ENCODE measurements at places on chromosomes 7 and 10. TPM values are rescaled to one million over a fixed set of nuclear protein-coding genes. Genes with fewer than 3 reads are reported as not detected.

The TM9SF3 gene
- total RNA-seq: 144 TPM

The GIMAP4 gene
- not detected for total RNA-seq

The SAMD9L gene
- 3.9 TPM for total RNA-seq

DNA sequence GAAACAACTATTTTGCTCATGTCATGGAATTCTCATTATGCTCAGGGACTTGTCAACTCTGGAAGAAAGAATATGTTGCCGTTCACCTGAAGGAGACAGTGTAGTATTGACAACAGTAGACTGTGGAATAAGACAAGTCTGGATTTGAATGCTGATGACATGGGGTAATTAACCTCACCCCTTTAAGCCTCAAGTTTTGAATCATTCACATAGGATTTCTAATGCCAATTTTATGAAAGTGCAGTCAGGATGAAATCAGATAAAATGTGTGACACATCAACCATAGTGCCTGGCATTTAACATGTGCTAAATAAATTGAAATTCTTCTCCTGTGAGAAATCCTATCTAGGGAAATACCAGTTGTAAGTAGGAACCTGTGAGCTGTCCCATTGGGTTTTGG is 305.8 kb downstream of the KIF20B start:
- H3K36me3 ChIP-seq: no peaks in the 10 kb centered on the region
- DNase-seq: peak; percentile 71
- peaks cover 7% of the 10 kb centered on the region for H3K4me1 ChIP-seq

- peaks cover 32% of the 10 kb centered on the region for H3K4me1 ChIP-seq
- H3K36me3 ChIP-seq: no peaks in the 10 kb centered on the region
- no peak overlapping the region for H3K4me3 ChIP-seq
- no peak for DNase-seq
- H3K27ac ChIP-seq: no peak overlapping the region
Observed at GRCh38 chr10:110804376-110804775, 67.4 kb upstream of the PDCD4 start.

- peaks cover 5% of the 10 kb centered on the region for H3K36me3 ChIP-seq
- peaks cover 9% of the 10 kb centered on the region for H3K4me1 ChIP-seq
- no peak for DNase-seq
- H3K27me3 ChIP-seq: peaks cover 12% of the 10 kb centered on the region
Observed at GRCh38 chr10:115001506-115002381, 63.7 kb downstream of the TRUB1 start.

DNA sequence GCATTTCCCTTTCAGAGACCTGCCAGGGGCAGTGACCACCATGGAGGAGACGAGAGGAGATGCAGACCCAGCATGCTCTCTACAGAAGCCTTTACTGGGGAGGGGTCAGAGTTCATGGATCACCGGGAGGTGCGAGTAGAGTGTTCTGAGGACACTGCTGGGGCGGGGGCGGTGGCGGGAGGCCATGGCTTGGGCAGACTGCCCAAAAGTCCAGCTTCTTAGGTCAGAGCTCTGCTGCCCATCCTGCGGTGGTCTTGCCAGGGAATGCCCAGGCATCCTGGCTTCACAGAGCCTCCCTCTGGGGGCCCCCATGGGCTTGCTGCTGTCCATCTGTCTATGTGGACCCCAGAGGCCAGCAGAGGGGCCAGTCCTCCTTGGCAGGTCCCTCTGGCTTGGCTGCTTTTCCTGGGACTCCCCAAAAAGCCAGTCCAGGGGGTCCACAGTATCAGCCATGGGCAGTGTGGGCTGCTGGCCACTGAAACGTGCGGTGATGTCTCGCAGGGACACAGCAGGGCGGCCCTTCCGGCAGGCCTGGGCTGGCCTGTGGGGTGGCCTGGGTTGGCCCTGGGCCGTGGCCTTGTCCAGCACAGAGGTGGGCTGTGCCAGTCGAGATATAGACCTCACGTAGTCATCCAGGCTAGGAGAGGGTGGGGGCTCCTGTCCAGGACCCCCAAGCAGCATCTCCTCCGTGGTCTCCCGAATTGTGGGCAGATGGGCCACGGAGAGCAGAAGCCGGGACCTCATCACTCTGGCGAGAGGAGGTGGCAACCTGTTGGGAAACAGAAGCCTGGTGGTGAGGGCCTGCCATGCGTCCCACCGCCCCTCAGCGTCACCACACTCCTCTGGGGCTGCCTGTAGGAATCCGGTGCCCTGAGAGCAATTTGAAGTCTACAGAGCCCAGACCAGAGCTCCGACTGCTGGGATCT is 1.1 kb downstream of the DEPP1 start:
- no peak overlapping the region for H3K27ac ChIP-seq
- H3K36me3 ChIP-seq: peaks cover 23% of the 10 kb centered on the region
- peaks cover 43% of the 10 kb centered on the region for H3K4me1 ChIP-seq
- peak overlapping the region; percentile 67 for H3K4me3 ChIP-seq
- no peak for DNase-seq

- H3K4me1 ChIP-seq: no peaks in the 10 kb centered on the region
- no peaks in the 10 kb centered on the region for H3K36me3 ChIP-seq
- H3K27me3 ChIP-seq: peaks cover 55% of the 10 kb centered on the region
- no peak overlapping the region for H3K27ac ChIP-seq
Observed at GRCh38 chr7:31047313-31048146, 4.6 kb upstream of the ADCYAP1R1 start.

GRCh38 chr7:75921479-75921878 is 6.5 kb downstream of the POR start:
- peaks cover 11% of the 10 kb centered on the region for H3K4me1 ChIP-seq
- H3K27me3 ChIP-seq: no peaks in the 10 kb centered on the region
- H3K36me3 ChIP-seq: no peaks in the 10 kb centered on the region
- no peak for DNase-seq

- H3K36me3 ChIP-seq: no peaks in the 10 kb centered on the region
- no peak for DNase-seq
- no peak overlapping the region for H3K4me3 ChIP-seq
- peaks cover 6% of the 10 kb centered on the region for H3K4me1 ChIP-seq
- no peak overlapping the region for H3K27ac ChIP-seq
Observed at GRCh38 chr10:12961416-12962205, 39.9 kb downstream of the CCDC3 start.

DNA sequence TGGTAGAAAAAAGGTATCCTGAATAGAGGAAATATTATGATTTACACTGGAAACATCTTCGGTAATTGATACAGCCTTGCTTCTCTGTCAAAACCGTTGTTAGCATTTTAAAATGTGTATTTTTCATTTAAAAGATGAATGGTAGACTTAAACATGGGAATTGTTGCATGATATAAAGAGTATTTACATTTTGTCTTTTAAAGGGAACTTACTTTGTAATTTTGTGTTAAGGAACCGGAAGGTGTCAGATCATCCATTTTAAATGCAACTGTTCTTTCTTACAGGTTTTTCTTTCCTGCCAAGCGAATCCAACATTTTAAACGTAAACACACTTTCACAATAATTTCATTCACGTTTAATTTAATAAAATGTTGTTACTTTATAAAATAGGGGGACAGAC is 1.8 kb upstream of the IGF2BP3 start:
- H3K27ac ChIP-seq: no peak overlapping the region
- H3K4me1 ChIP-seq: peaks cover 6% of the 10 kb centered on the region
- peaks cover 42% of the 10 kb centered on the region for H3K27me3 ChIP-seq
- H3K4me3 ChIP-seq: no peak overlapping the region

- H3K27ac ChIP-seq: no peak overlapping the region
- H3K27me3 ChIP-seq: no peaks in the 10 kb centered on the region
- H3K4me1 ChIP-seq: peaks cover 9% of the 10 kb centered on the region
- H3K36me3 ChIP-seq: peaks cover 80% of the 10 kb centered on the region
Observed at GRCh38 chr7:127708788-127709187, 56.8 kb downstream of the SND1 start.

GRCh38 chr7:460374-461116 is 59.1 kb downstream of the PDGFA start:
- H3K27ac ChIP-seq: no peak overlapping the region
- no peaks in the 10 kb centered on the region for H3K36me3 ChIP-seq
- peak; percentile 39 for DNase-seq
- peaks cover 10% of the 10 kb centered on the region for H3K27me3 ChIP-seq

- H3K27ac ChIP-seq: no peak overlapping the region
- H3K27me3 ChIP-seq: no peaks in the 10 kb centered on the region
- no peaks in the 10 kb centered on the region for H3K36me3 ChIP-seq
- DNase-seq: no peak
- no peak overlapping the region for H3K4me3 ChIP-seq
Observed at GRCh38 chr7:149104749-149105148, 14.2 kb upstream of the ZNF786 start.

DNA sequence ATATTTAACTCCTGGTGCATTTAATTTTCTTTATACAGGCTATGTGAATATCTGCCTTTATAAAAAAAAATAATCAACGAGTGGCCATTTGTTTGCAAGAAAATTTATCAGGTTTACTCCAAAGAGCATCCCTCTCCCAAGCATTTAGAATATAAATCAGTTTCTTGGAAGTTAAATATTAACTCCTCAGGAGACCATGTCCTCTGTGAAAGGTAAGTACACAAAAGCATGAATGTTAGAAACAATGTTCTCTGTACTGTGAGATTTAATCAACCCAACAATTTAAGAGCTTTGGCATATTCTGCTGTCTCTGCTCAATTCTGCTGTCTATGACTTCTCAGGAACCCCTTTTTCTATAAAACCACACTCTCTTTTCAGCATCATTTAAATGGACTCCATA is 119.3 kb upstream of the LAMB4 start:
- H3K36me3 ChIP-seq: no peaks in the 10 kb centered on the region
- no peak overlapping the region for H3K4me3 ChIP-seq
- no peak overlapping the region for H3K27ac ChIP-seq
- H3K4me1 ChIP-seq: peaks cover 13% of the 10 kb centered on the region
- no peak for DNase-seq
- no peaks in the 10 kb centered on the region for H3K27me3 ChIP-seq

DNA sequence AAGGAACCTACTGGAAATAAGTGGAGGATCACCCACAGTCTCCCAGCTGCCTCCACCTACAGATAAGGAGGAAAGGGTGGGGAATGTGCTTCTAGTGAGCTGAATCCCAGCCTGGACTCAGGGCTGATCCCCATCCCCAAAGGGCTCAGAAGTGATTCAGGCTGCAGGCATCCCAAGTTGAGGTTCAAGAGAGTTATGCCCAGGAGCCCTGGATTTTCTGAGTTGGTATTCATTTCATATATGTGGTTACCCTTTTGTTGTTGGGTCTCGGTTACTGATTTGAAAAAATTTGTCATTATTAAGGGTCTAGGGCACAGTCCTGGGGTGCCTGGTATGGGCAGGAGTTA is 30.0 kb upstream of the SRGN start:
- H3K27ac ChIP-seq: no peak overlapping the region
- DNase-seq: no peak
- H3K36me3 ChIP-seq: no peaks in the 10 kb centered on the region
- peaks cover 12% of the 10 kb centered on the region for H3K4me1 ChIP-seq

GRCh38 chr10:104447331-104447730 is 93.7 kb downstream of the CFAP58 start:
- peak; percentile 24 for DNase-seq
- H3K27me3 ChIP-seq: no peaks in the 10 kb centered on the region
- peak overlapping the region; percentile 55 for H3K27ac ChIP-seq
- peaks cover 49% of the 10 kb centered on the region for H3K4me1 ChIP-seq

GRCh38 chr7:70599446-70600190 is 532.3 kb upstream of the GALNT17 start:
- peaks cover 11% of the 10 kb centered on the region for H3K4me1 ChIP-seq
- peak; percentile 25 for DNase-seq
- H3K36me3 ChIP-seq: peaks cover 6% of the 10 kb centered on the region
- no peak overlapping the region for H3K4me3 ChIP-seq
- no peaks in the 10 kb centered on the region for H3K27me3 ChIP-seq

- H3K4me1 ChIP-seq: peaks cover 8% of the 10 kb centered on the region
- no peaks in the 10 kb centered on the region for H3K27me3 ChIP-seq
- H3K36me3 ChIP-seq: no peaks in the 10 kb centered on the region
- no peak overlapping the region for H3K27ac ChIP-seq
- no peak for DNase-seq
- H3K4me3 ChIP-seq: no peak overlapping the region
Observed at GRCh38 chr10:43814663-43815062, 166.0 kb upstream of the ZNF32 start.

DNA sequence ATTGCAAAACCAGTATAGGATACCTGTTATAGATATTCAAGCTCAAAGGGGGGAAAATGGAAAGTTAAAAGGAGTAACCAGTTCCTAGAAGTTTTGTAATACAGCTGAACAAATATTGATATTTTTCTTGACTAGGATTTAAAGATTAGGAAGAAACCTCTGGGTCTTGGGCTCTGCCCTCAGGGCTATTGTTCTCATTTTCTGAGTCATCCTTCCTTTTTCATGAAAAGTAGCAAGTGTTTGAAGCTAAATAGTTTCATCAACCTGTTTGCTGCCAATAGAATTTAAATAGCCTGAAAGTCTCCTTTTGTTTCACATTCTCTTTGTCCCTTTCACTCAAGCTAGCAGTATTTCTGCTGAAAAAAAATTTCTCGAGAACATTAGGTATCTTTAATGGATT is 1061.1 kb upstream of the GHITM start:
- no peak overlapping the region for H3K27ac ChIP-seq
- peaks cover 11% of the 10 kb centered on the region for H3K4me1 ChIP-seq
- H3K27me3 ChIP-seq: no peaks in the 10 kb centered on the region

DNA sequence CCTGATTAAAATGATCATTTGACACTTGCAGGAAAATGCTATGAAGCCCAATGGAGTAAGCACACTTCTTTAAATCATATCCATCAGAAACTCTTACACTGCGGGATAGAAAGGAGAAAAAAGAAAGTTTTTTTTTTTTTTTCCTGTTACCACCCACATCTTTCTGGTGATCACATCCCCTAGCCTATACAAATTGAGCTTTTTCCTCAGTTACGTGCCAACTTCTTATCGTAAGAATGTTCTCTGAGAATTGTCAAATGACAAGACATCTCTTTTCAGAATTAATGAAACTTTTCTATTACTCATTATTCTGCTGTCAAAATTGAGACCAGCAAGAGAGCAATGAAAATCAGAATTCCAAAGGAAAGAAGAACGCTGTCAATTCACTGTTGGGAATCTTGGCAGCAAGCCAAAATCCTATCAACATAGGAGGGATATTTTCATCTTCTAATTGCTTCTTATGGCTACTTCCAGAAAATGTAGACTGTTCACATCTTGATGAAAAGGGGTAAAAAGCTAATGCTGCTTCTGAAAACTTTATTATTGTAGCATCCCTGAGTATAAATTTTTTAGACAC is 179.5 kb downstream of the ADAM12 start:
- no peak overlapping the region for H3K4me3 ChIP-seq
- no peak for DNase-seq
- no peaks in the 10 kb centered on the region for H3K27me3 ChIP-seq

- peaks cover 10% of the 10 kb centered on the region for H3K36me3 ChIP-seq
Observed at GRCh38 chr7:23404546-23405239, 65.6 kb downstream of the IGF2BP3 start.

DNA sequence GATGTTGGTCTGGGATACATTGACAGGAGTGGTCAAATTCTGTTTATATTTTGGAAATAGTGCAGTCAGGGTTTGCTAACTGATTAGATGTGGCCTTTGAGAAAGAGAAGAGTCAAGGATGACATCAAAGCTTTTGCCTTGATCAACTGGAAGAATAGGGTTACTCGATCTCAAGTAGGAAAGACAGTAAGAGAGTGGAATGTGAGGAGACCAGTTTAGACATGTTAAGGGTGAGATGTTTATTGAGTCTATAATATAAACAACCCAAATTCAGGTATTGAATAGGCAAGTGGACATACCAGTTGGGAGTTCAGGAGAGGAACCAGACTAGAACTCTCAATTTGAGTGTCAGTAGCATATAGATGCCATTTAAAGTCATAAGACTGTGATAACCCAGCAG is 1.9 kb upstream of the ANKRD7 start:
- H3K4me3 ChIP-seq: no peak overlapping the region
- H3K27me3 ChIP-seq: peaks cover 25% of the 10 kb centered on the region
- no peaks in the 10 kb centered on the region for H3K36me3 ChIP-seq
- H3K4me1 ChIP-seq: no peaks in the 10 kb centered on the region
- H3K27ac ChIP-seq: no peak overlapping the region
